ENCODE measurements at places on chromosomes 4 and X.

GRCh38 chrX:370963-371745 is 15.6 kb downstream of the PPP2R3B start:
- DNase-seq: no peak

DNA sequence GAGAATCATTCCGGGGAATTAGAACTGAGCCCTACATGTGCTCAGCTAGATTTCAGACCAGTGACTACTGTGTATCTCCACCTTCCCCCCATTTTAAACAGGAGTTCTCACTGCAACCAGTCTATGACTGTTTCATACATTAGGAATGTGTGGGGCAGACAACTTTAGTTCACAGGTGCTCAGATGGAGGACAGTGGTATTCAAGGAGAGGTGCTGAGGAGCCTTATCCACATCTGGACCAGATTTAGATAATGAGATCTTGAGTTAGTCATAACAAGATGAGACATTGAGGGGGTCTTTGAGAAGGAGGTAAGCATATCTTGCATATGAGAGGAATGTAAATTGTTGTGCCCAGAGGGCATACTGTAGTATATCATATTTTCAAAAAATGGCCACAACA is 32.8 kb upstream of the RELL1 start:
- no peak for DNase-seq

DNA sequence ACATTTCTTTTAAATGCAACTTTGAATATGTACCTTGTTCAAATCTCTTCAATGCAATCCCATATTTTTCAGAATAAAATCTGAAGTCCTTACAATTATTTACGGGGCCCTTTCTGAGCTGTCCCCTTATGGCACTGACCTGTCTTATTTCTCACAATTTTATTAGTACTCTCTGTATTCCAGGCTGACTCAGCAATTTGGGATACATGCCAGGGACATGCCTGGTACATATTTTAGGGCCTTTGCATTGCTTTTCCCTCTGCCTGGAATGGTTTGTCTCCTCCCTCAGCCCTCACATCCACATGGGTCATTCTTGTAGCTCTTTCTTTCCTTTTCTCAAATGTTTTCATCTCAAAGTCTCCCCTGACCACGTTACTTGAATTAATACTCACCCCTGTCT is 172.2 kb upstream of the TECRL start:
- no peak for DNase-seq

DNA sequence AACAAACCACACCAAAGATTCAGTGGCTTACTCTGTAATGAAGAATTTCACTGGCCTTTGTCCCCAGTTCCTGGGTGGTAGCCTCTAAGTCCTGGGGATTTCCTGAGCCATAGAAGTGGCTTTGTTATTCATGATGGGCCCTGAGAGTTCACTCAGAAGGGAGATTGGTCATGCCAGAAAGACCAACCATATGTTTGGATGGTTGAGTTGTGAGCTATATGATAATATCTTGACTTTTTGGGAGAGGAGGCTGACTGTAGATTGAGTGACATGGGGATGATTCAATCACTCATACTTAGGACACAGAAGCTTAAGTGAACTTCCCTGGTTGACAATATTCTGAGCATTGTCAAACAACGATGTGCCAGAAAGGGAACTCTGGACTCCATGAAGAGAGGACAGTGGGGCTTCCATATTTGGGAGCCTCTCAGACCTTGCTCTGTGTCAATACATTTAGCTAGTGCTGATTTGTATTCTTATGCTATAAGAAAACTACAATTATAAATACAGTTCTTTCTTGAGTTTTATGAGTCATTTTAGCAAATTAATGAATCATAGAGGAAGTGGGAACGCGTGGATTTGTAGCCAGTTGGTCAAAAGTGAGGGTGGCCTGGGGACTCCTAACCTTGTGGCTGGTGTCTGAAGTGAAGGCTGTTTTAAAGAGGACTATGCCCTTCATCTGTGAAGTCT is 392.0 kb downstream of the GBA3 start:
- DNase-seq: no peak

GRCh38 chrX:9577555-9577954 is 112.7 kb downstream of the TBL1X start:
- DNase-seq: no peak

DNA sequence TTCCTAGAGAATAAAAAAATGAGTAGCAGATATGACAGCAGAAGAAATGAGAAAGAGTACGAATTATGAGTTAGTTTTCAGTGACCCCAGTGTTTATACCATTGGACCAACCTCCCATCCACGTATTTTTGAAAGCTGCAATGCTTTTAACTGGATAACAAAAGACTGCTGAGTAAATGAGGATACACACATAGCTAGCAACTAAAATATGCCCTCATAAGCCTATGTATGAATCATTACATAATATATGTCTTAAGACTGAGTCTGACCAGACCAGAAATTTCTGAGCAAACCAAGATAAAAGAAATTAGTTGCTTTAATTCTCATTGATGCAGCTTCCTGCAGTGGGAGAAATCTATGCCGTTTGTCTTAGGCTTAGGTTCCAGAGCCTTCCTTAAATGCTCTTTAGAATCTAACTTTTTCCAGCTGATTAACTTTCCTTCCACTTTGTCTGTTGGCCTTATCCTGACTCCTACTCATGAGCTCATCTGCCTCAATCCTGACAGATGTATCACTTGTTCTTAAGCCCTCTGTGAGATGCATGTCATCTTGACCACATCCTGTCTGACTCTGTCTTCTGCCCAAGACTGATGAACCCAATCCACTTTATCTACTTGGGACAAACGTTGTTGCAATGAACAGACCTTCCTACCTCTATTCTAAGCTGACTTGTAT is 301.4 kb upstream of the AADAT start:
- DNase-seq: no peak

All from AML-193 (cell line).